ENCODE measurements at places on chromosomes 7 and 10.
A peak's percentile ranks its signal among the peaks of the same experiment; 100 is the strongest.

GRCh38 chr10:120641695-120642094, 184.7 kb downstream of the PLPP4 start:
- DNase-seq: no peak

DNA sequence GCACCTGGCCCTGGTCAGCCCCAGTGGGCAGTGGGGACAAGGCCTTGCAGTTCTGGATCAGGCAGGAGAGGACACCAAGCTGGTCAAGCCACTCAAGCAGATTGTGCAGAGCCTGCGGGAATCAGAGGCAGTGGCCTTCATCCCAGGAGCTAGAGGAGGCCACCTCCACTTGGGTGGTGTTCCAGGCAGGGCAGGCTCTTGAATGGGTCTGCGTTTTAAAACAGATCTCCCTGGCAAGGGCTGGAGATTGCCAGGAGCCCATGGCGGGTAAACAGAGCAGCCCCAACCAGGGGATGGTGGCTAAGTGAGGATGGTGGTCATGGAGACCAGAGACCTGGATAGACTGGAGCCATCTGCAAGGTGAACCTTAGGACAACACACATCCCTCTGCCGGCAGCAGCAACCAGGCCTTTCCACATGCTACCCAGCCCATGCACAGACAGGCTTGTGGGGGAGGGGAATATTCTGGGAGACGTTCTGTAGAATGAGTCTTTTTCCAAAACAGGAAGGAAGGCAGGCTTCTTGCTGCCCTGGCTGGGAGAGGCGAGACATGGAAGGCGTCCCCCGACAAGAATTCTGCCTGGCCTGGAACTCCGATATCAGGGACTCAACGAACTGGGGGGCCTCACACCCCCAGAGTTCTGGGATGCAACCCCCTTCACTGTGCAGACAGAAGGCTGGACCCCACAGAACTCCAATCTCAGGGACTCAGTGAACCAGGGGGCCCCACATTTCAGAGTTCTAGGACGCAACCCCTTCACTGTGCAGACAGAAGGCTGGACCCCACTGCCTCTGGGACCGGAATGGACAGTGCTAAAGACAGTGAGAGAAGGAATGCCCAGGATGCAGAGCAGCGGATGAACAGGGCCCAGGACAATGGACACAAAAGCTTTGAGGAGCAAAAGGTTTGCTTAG, 264.8 kb downstream of the PTPRN2 start:
- no peak for DNase-seq

DNA sequence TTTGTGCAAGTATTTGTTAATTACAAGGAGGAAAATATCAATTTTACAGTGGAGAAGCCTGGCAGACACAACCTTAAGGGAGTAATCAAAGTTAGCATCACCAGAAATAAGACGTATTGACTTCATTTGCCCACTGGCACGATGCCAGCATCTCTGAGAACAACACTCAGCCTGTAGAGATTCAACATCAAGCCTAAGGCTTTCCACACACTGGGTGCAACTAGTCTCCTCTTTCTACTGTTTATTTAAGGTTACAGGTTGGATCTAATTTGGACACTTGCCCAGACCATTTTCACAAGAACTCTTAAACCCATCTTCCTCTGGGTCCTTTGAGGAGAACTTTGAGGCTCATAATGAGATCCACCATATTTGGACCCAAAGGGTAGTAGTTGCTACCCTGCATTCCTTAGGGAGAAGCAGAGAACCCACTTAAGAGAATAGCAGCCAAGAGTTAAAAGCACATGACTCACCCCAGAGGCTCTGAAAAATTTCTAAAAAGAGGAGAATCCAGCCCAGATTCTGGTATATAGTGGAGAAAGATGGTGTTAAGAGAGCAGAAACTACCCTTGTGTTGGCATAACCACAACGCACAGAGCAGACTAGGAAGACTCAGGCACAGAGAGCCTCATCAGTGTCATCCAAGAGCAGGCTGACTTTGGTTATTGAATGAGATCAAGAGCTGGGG, 97.3 kb downstream of the CCDC71L start:
- DNase-seq: no peak

GRCh38 chr7:6530626-6531491, 20.4 kb downstream of the GRID2IP start:
- DNase-seq: peak; percentile 26

DNA sequence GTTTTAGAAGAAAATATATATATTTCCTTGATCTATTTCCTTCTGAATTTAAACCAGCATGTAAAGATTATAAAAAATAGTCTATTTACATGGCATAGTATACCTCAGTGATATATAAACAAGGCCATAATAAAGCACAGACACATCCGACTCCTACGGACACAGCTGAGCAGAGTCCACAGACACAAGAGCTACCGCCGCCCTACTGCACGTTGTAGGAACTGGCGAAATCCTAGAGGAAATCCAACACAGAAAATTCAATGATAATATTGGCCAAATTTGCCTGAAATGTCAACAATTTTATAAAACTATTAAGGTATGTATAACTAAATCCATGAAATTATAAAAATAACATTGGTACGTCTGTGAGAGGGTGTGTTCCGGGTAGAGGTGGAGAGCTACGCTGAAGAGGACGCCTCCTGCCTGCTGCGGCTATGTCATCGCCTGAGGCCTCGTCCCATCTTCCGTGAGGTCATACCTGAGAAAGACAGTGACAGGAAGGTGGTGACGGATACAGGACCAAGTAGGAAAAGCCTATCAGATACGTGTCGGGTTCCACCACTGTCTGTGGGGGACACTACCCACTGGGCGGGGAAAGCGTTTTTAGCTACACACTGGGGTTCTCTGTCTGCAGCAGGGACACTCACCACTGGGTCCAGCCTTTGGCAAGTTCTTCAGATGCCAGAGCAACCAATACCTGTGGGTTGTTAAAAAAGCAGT, 29.3 kb upstream of the NCAPG2 start:
- DNase-seq: no peak

Data from activated T-helper 2 cell treated with anti-CD3 and anti-CD28 coated beads, Interferon-gamma antibody, Interleukin-2, Interleukin-4, amounts not matched to agents 10 μg/mL and 5 μg/mL and 100 μg/mL, durations not matched to agents 14 hours and 24 hours and 36 hours (primary cell).